Mesenteric fat pad (tissue), 1 donor: ENCODE measurements at places on chromosomes 6 and 20. TPM values are rescaled to one million over a fixed set of nuclear protein-coding genes. Genes with fewer than 3 reads are reported as not detected.

DNA sequence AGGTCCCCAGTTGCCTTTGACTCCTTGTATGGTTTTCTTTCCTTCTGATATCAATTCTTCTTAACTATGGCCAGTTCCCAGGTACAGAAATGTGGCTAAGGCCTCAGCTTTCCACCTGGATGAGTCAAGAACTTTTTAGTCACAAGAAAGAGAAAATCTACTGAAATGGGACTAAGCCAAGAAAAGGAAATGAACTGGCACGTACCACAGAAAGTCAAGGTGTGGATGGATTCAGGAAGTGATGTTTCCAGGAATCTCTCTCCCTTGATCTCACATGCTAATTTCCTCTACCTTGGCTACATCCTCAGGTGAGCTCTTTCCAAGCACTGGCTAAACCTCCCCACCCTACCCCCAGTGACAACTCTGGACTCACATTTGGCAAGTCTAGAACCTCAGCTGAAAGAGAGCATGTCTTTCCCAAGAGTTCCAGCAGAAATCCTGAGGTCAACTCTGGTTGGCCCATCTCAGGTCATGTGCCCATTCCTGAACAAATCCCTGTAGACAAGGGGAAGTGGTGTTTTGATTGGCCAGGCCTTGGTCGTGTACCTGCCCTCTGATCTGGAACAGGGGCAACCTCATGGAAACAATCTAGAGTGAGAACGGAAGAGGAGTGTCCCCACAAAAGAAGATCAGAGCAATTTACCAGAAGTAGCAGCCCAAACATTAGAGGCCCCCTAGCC is 205.3 kb downstream of the NFATC2 start:
- no peak for DNase-seq

- no peak for DNase-seq
Measured at GRCh38 chr6:95848717-95849116, 167.1 kb upstream of the FUT9 start.

DNA sequence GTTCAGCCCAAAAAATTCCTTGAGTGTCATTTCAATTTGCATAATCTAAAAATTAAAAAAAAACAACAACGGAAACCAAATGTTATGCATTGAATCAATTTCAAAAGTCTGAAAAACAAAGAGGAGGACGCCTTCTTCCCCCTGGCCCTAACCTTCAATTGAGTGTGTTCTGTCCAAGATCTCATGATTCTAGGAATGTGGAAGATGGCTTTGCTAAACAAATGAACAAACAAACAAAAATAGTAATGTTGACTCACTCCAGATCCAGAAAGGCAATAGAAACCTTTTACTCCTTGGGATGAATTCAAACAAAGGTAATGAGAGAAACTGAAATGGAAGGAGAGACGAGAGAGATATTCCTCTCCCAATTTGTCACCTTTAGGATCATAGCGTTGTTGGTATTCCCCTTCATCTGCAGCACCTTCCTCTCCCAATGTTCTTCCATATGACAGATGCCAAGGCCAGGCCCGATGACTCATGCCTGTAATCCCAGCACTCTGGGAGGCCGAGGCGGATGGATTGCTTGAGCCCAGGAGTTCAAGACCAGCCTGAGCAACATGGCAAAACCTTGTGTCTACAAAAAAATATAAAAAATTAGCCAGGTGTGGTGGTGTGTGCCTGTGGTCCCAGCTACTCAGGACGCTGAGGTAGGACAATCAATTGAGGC is 109.2 kb upstream of the ADGRF1 start:
- DNase-seq, result no peak

GRCh38 chr6:166958926-166959861 is 2.8 kb upstream of the RNASET2 start:
- DNase-seq, result peak; percentile 43

DNA sequence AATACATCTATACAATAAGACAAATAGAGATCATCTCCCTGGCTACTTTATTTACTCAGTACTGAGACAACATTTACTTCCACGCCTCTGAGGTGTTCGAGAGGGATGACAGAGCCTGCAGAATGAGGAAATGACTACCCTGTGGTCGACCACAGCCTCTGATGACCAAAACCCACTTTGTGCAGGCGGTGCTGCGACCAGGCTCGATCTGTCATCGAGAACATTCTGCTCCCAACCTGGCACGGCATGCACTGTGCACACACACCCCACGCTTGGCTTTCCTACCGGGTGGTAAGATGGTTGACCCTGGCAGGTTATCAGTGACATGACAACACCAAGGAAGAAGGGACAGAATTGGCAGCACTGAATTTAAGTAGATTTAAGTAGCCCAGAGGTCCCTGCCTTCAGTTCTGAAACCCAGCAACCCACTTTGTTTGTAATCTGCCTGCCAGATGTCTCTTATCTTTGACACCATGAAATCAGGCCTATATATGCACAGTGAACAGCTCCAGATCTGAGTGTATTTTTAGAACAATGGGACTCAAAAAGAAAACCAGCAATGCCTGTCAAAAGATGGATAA is 42.6 kb downstream of the TTI1 start:
- DNase-seq, result no peak

- no peak for DNase-seq
Measured at GRCh38 chr6:16972535-16972934, 129.3 kb upstream of the STMND1 start.

GRCh38 chr6:37551867-37552266 is 52.2 kb upstream of the CCDC167 start:
- no peak for DNase-seq

The LPA gene
- not detected for total RNA-seq

The RFX6 gene
- not detected for total RNA-seq
